ENCODE measurements at places on chromosomes 1 and 21.
A peak's percentile ranks its signal among the peaks of the same experiment; 100 is the strongest.

DNA sequence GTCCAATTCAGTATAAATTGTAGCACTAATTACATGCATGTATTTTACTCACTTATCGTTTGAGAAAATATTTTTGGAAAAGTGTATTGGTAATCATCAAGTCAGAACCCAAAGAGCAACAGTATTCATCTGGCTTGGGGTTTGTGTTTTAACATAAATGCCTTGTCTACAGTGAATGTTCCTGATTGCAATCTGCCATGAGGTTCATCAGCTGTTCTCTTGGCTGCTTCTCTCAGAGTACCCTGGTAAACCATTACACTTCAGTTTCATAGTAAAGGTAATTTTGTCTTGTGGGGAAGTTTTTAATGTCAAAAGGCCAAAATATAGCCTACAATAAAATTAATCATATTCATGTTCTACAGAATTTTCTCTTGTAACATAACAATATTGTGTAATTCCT, 150.3 kb downstream of the IFI44 start:
- peak; percentile 2 for DNase-seq

- DNase-seq, result no peak
Observed at GRCh38 chr1:188599313-188599712, 1770.6 kb downstream of the PLA2G4A start.

GRCh38 chr1:50252196-50252595, 143.5 kb downstream of the ELAVL4 start:
- DNase-seq, result no peak

DNA sequence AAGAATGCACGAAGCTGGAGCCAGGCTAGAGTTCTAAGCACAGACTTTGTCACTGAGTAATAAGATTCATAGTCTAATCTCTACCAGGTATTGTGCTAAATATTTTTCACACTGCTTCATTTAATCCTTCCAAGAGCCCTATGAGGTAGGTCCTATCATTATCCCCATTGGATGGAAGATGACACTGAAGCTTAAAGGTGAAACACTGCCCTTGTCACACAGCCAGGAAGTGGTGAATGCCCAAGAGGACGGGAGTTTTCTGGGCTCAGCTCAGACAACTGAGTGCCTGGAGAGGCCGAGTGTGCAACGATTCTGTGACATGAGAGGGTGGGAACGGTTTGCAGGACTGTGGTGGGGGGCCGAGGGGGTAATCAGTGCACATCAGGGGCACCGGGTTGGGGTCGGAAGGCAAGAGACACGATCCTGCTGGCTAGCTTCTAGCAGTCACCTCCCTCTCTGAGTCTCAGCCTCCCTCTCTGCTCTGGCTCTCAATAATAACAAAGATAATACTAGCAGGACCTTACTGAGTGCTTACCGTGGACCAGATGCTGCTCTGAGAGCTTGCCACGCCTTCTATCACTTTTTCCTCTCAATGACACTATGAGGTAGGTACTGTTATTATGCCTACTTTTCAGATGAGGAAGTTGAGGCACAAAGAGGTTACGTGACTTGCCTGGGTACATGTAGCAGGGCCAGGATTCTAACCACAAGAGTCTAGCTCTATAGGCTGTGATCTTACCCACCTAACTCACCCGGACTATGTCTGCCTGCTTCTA, 12.4 kb downstream of the KCNQ4 start:
- peak; percentile 56 for DNase-seq
